RCC 7860 (cell line): ENCODE measurements at places on chromosomes 11 and 22.

- DNase-seq: no peak
These were observed 46.4 kb downstream of the MORC2 start for GRCh38 chr22:30922151-30922611.

- DNase-seq: peak; percentile 71
These were observed 3.3 kb downstream of the VSIG2 start for GRCh38 chr11:124748481-124749343.

DNA sequence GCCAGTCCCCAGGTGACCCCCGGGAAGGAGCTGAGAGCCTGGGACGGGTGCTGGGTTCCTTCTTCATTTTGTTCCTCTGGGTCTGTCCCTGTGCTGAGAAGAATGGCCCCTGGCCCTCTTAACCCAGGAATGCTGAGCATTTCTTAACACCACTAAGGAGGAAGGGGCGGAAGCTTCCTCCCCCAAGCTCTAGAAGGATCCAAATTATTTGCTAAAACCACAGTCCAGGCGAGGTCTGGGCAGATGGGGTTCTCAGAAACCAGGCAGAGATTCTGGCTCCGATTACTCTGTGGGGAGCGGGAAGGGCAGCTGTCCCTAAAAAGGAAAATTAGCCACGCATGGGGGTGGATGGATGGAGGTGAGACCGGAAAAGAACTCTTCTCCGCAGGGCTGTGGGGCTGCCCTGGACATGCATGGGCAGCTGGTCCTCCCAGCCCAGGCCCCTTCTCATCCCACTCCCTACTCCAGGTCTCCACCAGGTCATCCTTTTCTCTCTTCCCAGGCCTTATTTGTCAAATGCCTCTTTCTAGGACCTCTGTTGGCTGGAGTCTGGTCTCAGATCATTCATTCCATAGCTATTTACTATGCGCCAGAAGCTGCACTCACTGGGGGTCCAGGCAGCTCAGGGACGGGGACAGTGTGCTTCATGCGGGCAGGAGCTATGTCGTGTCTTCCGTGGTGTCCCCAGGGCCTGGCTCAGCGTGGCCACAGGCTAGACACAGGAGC is 45.0 kb upstream of the MYH9 start:
- no peak for DNase-seq

DNA sequence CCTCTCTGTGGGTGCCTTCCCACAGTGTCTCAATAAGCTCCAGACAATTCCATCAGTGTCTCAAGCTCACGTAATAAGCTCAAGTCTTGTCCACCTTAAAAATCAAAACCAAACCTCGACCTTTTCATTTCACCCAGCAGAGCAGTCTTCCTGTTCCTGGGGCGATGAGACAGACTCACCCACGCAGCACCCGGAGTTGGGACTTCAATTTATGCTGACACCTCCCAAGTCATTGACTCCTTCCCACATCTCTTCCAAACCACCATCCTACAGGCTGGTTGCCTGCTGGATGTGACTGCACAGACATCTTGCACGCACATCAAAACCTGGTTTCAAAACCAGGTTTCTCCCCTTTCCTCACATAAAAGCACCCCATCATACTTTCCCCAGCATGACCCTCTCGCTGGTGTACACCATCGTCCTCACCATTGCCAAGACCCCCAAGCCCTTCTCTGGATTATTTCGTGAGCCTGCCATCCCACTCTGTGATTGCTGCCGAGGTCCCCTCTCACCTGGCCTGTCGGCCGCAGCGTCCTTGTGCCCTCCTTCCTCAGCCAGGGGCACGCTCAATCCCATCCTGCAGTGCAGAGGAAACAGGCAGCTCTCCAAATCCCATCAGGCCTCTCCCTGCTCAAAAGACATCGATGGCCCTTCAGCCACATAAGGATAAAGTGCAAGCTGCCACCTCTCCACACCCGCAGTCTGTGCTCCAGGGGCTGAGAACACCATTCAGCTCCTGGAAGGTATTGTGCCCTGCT is 45.1 kb upstream of the FBXO3 start:
- DNase-seq: no peak

GRCh38 chr22:17269607-17270261 is 50.5 kb upstream of the ADA2 start:
- no peak for DNase-seq

GRCh38 chr22:39723899-39724351 is 153.4 kb downstream of the CACNA1I start:
- peak; percentile 6 for DNase-seq

DNA sequence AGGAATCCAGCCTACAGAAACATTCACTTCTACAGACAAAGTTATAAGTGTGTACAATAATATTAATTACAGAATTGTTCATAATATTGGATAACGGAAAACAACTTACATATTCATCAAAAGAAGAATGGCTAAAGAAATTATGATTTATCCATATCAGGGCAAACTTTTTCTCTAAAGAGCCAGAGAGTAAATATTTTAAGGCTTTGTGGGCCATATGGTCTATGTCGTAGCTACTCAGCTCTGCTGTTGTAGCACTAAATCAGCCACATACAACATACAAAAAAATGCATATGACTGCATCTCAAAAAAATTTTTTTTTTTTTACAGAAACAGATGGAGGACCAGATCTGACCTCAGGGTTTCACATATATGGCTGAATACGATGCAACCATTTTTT is 96.7 kb upstream of the GALNT18 start:
- no peak for DNase-seq

- DNase-seq: no peak
These were observed 57.5 kb downstream of the CACNA1I start for GRCh38 chr22:39627865-39628562.

DNA sequence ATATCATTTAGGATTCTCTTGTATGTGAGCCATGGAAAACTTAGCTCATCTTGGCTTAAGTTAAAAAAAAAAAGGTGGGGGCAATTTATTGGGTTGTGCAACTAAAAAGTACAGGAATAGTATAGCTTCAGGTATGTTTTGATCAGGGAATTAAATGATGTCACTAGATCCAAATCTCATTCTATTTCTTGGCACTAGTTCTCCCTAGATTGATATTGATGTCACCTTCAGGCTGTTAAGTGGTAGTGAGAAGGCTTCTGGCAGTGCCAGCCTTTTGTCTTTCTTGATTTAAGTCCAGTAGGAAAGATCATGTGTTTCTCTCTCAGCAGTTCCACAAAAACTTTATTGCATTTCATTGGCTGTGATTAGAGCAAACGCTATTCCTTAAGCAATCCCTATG is 65.0 kb upstream of the ZBED5 start:
- DNase-seq: no peak

- DNase-seq: no peak
These were observed 3.5 kb downstream of the ZNF74 start for GRCh38 chr22:20397498-20397897.

DNA sequence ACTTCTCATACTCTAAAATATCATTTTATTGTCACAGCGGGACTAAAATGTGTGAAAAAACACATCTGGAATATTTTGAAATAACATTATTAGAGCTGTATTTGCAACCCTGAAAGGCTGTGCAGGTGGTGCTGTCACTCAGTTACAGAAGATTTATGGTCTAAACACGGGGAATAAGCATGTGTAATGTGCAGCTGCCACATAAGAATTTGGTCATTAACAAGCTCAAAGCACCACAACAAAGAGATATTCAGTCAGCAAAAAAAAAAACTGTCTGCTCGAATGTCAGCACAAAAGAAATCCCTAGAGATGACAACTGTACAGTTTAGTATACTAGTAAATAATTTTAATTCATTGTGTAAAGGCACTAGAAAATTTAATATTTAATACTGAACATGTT is 31.3 kb downstream of the TMEM123 start:
- DNase-seq: no peak

DNA sequence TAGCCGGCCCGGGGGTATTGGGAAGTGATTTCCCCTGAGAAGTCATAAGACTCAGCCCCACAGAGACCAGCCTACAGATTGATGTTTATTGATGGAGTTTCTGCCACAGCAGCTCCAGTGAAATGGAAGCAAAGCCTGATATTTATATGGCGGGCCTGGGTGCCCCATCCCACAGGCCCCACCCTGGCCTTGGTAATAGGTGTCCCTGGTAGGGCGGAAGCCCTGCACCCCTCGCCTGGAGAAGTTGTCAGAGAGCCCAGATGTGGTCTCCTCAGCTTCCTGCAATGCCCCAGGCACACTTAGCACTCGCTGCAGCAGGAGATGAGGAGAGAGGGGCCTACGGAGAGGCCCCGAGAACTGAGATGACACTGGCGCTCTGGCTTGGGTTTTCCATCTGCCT is 107.4 kb downstream of the MORC2 start:
- DNase-seq: no peak

DNA sequence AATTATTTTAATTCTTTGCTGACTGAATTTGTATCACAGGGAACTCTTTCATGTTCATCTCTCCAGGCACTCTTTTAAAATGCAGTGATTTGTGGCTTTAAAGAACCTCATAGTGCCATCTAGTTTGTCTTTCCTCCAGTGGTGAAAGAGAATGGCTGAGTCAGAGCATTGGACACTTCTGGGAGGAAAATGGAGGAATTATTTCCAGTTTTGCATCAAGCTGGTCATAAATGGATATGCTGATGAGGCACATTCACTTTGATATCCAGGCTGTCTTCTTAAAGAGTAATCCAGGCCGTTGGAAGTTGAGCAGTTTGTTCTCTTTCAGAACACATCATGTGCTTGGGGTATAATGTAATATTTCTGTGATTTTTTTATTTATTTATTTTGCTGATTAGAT is 273.7 kb downstream of the DDX10 start:
- no peak for DNase-seq

DNA sequence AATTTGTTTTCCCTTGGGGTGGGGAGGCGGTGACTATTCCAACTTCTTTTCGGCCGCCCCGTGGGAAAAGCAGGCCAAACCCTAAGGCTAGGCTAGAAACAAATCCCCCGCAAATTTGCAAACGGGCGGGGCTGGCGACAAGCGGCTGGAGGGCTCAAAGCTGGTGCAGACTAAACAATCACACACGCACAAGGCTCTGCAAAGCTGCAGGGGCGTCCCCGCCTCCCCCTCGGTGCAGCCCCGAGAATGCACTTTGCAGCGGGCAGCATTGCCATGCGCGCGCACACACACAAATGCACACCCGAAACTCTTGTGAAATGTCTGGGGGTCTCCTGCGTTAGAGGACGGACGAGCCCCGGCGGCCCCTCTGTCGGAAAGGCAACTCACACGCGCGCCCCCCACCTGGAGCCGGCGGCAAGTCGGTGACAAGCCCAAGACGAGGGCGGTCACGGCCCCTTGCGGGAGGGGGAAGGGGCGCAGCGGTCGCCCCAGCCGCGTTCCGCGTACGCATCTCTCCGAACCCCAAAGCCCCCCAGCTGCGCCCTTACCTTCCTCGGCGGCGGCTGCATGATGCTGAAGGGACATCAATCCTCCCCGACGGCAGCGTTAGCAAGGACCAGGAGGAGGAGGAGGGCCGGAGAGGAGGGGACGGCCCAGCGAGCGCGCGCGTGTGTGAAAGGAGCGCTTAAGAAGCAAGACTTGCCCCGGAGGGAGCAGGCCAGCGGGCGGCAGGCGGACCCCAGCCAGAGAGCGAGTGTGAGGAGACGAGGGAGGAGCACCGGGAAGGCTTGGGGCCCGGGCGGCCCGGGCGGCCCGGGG is 600 bp downstream of the FCHSD2 start:
- peak; percentile 48 for DNase-seq

- DNase-seq: peak; percentile 62
These were observed 726.9 kb upstream of the TENM4 start for GRCh38 chr11:80167766-80168165.

DNA sequence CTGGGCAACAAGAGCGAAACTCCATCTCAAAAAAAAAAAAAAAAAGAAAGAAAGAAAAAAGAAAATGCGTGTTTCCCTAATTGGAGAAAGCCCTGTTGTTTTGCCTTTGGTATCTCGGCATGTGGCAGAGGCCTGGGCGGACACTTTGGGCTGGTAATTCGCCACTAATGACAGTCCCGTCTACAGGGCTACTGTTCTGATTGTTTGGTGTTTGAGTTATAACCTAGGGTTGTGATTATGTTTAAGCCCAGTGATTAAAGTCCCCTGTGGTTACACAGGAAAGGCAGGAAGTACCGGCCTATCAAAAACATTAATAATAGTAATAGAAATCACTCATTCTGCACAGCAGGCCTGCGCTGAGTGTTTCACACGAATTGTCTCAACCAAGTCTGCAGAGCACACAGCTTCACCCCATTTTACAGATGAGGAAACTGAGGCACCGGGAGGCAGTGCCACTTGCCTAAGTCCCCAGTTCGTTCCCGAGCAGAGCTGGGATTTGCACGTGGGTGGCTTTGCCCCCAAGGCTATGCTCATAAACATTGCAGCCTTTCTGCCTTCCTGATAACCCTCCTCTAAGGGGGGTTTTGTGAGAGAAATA is 39.1 kb upstream of the GRAMD4 start:
- no peak for DNase-seq

GRCh38 chr11:117796872-117797529 is at the start of gene DSCAML1:
Gene DSCAML1 (minus strand): TSS chr11:117797216. CDS start chr11:117797079, 137 bp downstream.
- DNase-seq: no peak

- no peak for DNase-seq
These were observed 404.5 kb downstream of the LARGE1 start for GRCh38 chr22:33515795-33516194.

DNA sequence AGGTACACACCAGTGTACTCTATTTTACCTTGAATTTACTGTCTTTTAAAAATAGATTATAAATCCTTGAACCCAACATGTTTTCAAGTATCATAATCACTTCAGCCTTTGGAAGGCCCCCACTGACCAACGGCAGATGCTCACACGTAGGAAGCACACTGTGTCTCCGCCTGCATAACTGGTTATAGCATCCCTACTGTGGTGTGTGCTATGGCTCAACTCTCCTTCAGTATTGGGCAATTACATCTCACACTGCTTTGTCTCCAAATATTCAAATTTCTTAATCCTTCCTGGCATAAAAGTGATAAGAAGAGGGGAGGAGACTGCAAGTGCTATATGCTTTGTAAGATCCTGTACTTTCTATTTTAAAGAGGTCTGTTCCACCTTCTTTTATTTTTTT is 165.7 kb downstream of the CADM1 start:
- no peak for DNase-seq

- no peak for DNase-seq
These were observed 43.5 kb downstream of the CERK start for GRCh38 chr22:46694416-46695170.

GRCh38 chr11:57131080-57131790 is 50.5 kb upstream of the LRRC55 start:
- DNase-seq: no peak

- no peak for DNase-seq
These were observed 67.3 kb upstream of the EED start for GRCh38 chr11:86177302-86177701.
